Common myeloid progenitor, CD34-positive (primary cell): ENCODE measurements at places on chromosomes 16 and 17.

DNA sequence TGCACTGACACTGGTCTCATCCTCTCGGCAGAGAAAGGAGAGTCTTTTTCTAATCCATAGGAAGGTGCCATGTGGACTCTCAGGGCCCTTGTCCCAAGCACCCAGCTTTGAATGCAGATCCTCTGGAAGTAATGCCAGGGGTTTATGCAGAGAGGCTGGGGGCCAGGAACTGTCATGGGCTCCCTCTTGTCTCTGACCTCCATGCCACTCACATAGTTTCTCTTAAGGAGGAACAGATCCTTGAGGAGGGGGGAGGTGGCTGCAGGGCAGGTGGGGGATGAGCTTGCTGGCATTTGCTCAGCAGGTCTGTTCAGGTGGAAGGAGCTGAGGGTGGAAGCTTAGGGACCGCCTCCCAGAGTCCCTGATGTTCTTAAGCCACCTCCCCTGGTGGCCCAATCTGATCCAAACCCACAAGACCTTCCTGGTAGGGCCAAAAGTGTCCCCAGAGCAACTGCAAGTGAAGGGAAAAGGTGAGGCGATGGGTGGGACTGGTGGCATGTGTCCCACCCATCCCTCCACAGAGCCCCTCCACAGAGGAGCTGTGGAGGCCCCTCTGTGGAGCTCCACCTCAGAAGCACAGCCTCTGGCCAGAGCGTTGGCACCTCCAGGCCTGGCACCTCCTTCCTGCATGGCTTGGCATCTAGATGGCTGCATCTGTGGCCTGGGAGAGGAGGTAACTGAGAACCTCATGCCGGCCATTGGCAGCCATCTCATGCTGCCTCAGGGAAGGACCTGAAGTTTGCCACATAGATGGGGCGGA lies 9.2 kb downstream of the NECAB2 start:
- DNase-seq, result no peak

GRCh38 chr17:36602030-36602748 lies 806 bp downstream of the MRM1 start:
- DNase-seq, result no peak

GRCh38 chr17:31538080-31538762 lies 146.7 kb downstream of the RAB11FIP4 start:
- no peak for DNase-seq

- peak; percentile 42 for DNase-seq
Measured at GRCh38 chr17:75404731-75405364, 630 bp downstream of the GRB2 start.

- DNase-seq, result no peak
Measured at GRCh38 chr16:938752-939151, 32.0 kb downstream of the LMF1 start.

- DNase-seq, result peak; percentile 83
Measured at GRCh38 chr17:75652934-75653549, 13.9 kb downstream of the RECQL5 start.

DNA sequence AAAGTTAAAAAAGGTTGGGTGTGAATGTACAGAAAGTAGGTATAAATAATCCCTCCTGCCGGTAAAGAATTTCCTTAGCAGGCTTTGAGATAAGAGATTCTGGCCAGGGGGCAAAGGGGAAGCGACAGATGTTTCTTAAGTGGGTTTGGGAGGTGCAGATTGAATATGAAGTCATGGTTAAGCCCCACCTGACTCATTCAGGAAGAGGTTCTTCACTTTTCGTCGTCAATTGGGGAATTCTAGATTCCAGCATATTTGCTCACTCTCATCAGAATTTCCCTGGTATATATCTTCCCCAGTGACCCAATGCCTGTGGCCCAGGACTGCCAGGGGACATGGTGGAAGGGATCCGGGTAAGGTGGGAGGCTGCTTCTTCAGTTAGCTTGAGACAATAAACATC lies 127.8 kb downstream of the CPPED1 start:
- peak; percentile 93 for DNase-seq

- DNase-seq, result no peak
Measured at GRCh38 chr16:28301154-28301553, 8.8 kb downstream of the SBK1 start.

DNA sequence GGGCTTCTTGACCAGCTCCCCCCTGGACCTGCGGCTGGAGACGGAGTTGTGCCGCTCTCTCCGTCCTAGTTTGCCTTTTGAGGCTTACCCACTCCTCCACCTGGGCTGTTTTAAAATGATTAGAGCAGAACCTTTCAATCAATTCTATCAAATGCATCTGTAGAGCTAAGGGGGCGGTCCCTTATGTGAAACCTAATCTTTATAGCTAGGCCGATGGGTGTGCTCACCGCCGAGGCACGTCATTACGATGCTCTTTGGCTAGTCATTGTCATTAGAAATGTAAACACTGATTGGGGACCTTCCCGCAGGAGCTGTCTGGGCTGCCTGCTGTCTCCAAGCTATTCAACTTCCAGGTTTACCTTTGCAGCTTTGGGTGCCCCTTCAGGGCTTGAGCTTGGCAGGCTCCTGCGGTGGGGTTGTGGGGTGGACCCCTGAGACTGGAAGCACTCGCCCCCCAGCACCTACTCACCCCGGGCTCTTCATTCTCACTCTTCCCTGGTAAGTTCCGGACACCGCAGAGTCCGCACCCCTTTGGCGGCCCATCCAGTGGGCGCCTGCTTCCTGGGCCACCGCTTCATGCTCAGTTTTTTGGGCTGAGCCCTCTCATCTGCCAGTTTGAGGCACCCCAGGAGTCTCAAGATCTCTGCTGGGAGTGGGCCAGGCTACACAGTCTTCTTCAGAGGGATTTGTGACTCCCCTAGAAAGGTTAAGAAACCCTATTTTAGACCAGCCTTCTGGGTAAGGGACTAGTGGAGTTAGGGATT lies 20.9 kb upstream of the IL17C start:
- no peak for DNase-seq

DNA sequence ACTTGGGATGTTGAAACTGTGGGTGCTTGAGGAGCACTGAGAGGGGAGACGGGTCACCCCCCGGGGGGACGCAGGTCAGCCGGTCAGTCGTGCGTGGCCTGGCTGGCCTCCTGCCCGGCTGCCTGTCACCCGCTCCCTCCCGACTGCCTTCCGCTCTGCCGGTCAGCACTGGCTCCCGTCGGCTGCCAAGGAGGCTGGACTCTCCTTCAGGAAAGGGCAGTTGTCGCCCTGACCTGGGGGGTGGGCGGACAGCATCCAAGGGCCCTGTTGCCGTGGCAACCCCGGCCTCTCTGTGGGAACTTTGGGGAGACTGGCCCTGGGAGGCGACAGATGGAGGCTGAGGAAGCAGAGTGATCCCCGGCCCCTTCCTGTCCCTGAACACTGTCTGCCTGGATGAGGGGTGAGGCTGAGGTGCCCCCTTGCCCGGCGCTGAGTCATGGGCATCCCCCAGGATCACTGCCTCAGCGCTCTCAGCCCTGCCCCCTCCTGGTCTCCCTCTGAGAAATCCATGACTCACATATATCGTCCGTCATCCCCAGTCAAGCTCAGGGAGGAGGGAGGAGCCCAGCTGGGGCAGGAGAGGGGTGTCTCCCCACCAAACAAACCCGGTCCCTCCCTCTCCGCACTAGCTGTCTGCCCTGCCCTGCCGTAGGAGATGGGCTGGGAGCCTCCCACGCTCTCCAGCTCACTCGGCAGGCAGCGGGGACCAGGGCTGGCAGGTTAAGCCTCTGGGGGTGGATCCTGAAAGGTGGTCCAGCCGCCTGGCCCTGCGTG lies at the start of gene ADGRG1:
Gene ADGRG1, plus strand, starts transcription at position 623 of the 774 bp plus-strand sequence. CDS start 21,658 bp downstream, outside the sequence.
- peak; percentile 93 for DNase-seq

DNA sequence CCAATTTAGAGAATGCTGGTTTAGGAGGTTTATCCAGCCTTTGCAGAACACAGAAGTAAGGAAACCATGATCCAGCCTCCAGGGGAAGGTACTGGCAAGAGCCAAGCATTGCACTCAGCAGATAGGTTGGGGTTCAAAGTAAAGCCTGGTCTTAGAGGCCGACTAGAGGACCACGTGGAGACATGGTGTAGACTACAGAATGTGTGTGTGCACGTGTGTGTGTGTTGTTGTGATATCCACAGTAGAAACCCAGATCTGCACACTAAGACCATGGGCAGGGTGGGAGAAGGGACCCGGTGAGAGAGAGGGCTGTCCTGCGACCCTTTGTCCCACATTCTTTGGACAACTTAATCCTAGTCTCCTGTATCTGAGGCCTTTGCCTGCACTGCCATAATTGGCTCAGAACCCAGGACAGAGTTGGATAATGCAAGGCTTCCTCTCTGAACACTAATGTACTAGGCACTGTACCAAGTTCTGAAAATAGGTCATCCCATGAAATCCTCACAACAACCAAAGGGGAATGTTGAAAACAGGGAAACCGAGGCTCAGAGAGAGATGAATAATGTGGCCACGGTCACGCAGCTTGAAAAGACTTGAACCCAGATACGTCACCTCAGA lies 325.1 kb upstream of the HSBP1 start:
- no peak for DNase-seq

DNA sequence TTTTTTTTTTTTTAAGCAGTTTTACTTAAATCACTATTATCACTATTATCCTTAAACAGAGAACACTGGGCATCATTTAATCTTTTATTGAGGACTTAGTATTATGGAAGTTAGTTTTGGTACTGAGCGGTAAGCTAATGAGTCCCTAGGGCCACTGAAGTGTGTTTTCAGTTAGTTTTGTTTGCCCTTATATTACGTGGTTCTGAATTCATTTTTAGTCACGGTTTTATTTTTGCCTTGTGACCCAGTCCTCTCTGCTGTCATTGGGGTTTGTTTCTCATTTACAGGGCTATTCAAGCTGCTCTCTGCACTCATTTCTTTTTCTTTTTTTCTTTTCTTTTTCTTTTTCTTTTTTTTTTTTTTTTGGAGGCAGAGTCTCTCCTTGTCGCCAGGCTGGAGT lies 17.3 kb downstream of the RABEP1 start:
- DNase-seq, result no peak

DNA sequence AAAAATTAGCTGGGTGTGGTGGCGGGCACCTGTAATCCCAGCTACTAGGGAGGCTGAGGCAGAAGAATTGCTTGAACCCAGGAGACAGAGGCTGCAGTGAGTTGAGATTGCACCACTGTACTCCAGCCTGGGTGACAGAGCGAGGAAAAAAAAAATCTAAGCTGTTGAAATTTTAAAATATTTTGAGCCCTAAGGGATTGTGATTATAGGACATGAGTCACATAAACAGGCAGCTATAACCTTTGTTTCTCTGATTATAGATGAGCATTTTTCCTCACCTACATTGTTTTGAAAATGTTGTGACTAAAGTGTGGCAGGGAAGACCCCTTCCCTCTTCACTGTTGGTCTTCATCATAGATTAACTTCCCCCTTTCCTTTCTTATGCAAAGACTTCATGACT lies 135.5 kb downstream of the MGAT5B start:
- DNase-seq, result no peak

- DNase-seq, result no peak
Measured at GRCh38 chr17:17831208-17832031, 5.4 kb downstream of the SREBF1 start.

- no peak for DNase-seq
Measured at GRCh38 chr17:76492123-76492988, 8.9 kb downstream of the RHBDF2 start.

- no peak for DNase-seq
Measured at GRCh38 chr17:72079700-72080099, 41.1 kb upstream of the SOX9 start.

GRCh38 chr16:57167953-57168352 lies 17.9 kb downstream of the PSME3IP1 start:
- peak; percentile 90 for DNase-seq

DNA sequence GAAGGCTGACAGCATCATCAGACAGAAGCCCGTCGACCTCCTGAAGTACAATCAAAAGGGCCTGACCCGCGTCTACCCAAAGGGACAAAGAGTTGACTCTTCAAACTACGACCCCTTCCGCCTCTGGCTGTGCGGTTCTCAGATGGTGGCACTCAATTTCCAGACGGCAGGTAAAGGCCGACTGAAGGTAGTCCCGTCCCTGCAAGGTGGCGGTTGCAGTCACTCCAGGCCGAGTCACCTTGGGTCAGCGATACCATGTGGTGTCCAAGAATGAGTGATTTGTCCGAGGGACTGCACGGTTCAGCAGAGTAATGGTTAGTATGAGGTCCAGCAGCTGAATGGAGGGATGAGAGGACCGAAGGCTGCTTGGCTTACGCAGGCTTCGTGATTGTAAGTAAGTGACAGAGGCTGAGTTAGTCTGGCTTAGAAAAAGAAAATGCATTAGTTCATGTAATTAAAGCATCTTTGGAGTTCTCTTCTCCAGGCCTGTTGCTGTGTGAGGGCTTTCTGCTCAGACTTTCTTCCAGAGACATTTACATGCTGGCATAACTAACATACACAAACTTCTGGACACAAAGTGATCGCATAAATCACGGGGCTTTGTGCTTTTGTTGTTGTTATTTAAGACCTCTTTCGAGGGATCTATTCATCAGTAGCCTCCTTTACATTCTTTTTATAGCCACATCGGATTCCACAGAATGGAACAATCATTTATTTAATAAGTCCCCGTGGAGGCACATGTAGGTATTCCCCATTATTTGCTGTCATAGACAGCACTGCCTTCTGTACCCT lies 74.9 kb downstream of the SDR42E1 start:
- no peak for DNase-seq

DNA sequence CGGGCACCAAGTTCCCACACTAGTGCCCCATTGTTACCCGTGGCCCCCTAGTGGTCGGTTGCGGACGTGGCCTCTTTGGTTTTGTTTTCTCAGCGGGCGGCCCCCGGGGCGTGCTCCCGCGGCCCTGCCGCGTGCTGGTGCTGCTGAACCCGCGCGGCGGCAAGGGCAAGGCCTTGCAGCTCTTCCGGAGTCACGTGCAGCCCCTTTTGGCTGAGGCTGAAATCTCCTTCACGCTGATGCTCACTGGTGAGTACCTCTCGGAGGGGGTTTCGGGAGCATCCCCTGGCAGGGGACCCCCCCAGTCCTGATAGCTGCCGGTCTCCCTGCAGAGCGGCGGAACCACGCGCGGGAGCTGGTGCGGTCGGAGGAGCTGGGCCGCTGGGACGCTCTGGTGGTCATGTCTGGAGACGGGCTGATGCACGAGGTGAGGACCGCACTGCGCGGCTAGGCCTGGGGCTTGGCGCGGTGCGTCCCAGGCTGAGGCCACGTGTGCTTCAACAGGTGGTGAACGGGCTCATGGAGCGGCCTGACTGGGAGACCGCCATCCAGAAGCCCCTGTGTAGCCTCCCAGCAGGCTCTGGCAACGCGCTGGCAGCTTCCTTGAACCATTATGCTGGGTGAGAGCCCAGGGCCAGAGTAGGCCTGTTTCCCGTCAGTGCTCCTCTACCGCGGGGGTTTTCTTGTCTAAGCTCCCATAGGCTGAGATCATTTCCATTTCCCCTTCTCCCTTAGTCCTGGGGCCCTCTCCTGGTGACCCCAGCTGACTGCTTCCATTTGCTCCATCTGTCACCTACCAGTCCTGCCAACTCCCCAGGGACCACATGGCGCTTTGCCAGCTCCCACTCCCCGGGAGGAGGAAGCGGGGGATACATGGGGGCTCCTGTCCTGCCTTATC lies 1.7 kb downstream of the SPHK1 start:
- DNase-seq, result peak; percentile 87

- DNase-seq, result no peak
Measured at GRCh38 chr16:56625943-56626654, 518 bp downstream of the MT1E start.

GRCh38 chr16:49884033-49885015 lies 28.4 kb upstream of the ZNF423 start:
- DNase-seq, result no peak
